ENCODE measurements at places on chromosomes 3 and 15.

DNA sequence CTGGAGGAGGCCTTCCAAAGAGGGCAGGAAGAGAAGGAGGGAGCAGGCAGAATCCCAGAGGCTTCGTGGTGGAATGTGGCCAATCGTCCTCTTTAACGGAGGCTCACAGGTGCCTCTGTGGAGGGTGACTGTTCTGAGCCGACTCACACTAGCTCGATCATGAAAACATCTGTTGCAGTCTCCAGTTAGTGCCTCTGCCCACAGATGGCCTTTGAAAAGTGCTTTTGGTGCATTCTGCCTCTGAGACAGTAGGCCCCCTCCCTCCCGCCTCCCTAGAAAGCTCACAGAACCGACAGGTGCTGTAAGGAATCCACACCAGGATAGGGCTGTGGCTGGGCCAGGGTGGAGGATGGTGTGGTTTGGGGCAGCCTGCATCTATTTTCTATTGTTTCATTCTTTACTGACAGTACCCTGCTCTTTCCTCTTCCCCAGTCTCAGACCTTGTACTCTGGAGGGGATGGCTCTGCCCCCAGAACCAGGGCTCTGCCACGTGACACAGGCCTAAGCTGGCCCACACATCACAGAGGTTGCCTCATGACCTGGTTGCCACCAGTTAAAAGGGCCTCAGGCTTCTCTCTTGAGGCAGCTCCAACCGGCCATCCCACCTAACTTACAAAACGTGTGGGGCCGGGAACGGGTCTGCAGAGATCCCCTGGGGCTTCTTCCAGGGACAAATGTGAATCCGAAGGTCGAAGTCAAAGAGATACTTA, 27.2 kb upstream of the PIGZ start:
- no peak for DNase-seq

DNA sequence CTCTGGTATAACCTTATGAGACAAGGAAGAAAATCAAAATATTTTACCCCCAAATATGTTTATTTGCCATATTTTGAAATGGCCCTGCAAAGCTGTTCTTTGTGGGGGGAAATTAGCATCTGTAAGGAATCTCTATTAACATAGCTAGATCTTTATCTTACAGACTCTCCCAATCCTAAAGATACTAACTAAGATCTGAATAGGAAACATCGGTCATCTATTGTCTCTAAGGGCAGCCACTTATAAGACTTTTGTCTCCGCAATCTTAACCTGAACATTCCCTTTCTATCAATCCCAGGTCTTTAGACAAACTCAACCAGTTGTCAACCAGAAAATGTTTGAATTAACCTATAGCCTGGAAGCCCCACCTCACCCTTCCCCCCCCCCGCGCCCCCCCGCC, 21.2 kb downstream of the UMPS start:
- DNase-seq, result no peak

- DNase-seq, result no peak
Measured at GRCh38 chr3:9110316-9110715, 139.1 kb downstream of the SRGAP3 start.

DNA sequence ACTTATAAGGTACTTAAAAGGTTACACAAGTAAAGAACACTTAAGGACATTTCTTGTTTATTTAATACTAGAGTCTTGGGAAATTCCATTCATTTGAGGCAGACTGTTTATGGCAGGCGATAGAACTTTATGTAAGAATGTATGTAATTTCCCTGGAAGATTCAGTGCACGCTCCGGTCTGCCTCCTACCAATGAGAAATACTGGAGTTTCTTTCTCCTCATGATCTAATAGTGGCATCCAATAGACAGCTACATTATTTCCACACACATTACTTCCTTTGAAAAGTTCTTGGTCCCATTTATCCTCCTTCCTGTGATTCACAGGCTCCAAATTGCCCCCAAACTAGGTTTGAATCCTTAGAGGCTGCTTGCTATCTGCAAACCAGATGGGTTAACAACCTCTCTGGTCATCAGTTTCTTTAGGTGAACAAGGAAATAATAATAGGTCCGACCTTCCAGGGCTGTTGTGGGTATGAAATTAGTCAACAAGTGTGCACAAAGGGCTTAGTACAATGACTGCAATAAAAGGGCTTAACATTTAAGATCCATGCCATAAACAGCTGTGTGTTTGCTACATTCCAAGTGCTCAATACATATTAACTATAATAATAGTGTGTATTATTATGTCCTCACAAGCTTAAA, 30.7 kb downstream of the EIF4E3 start:
- DNase-seq, result no peak

DNA sequence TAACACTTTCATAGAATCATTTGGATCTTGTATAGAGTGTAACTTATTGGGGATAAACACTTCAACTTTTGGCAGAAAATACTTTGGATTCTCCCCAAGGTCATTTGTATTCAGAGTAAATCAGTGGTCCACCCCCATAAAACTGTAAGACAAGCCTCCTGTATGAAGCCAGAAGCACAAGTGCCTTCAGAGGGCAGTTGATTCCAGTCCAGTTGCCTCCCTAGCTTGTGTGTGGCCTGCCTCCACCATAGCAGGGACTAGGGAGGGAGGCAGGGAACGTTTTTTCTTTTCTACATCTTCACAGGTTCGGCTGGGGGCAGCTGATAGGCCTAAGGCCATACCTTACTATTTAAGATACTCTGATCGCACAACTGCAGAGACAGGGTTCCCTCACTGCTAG, 11.6 kb downstream of the GORASP1 start:
- DNase-seq, result no peak

DNA sequence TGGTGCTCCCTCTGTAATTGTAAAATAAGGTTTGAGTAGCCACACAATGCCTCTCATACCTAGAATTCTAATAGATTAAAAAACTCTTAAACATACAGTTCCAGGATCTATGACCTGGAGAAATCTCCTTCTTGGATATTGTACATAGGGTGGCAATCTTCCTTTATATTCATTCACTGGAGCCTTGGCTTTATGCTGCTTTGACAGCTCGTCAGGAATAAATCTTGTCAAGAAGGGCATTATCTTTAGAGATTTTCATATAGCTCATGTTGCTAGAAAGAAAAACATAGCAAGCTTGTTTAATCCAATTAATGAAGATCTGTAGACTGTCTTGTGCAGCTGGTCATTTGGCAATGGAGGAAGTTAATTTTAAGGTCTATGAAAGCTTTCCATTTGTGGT, 131.1 kb downstream of the PYDC2 start:
- no peak for DNase-seq

GRCh38 chr15:98941595-98942255, 65.9 kb downstream of the PGPEP1L start:
- peak; percentile 74 for DNase-seq

DNA sequence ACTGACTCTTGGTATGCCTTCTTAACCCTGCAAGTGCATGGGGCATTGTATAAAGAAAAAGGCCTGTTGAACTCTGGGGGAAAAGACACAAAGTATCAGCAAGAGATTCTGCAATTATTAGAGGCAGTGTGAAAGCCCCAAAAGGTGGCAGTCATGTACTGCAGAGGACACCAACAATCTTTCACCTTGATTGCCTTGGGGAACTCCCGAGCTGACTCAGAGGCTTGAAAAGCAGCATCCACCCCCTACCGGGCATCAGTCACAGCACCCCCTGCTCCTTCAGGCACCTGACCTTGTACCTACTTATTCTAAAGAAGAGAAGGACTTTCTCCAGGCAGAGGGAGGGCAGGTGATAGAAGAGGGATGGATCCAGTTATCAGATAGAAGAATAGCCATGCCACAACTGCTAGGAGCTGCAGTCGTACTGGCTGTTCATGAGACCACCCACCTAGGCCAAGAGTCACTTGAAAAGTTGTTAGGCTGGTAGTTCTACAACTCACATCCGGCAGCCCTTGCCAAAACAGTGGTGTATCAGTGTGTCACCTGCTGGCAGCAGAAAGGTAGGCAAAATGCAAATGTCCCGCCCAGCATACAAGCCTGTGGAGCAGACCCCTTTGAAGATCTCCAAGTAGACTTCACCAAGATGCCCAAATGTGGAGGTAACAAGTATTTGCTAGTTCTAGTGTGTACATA, 241.6 kb upstream of the CNTN6 start:
- DNase-seq, result no peak

- no peak for DNase-seq
Measured at GRCh38 chr3:126212250-126212619, 31.8 kb upstream of the ALDH1L1 start.

- no peak for DNase-seq
Measured at GRCh38 chr15:26115229-26115943, 252.3 kb upstream of the ATP10A start.

- no peak for DNase-seq
Measured at GRCh38 chr3:129558772-129559564, 16.0 kb downstream of the H1-8 start.

GRCh38 chr15:28936081-28936480, 50.3 kb downstream of the APBA2 start:
- DNase-seq, result no peak

All from T47D (cell line).